ENCODE measurements at places on chromosomes 16 and 17.

DNA sequence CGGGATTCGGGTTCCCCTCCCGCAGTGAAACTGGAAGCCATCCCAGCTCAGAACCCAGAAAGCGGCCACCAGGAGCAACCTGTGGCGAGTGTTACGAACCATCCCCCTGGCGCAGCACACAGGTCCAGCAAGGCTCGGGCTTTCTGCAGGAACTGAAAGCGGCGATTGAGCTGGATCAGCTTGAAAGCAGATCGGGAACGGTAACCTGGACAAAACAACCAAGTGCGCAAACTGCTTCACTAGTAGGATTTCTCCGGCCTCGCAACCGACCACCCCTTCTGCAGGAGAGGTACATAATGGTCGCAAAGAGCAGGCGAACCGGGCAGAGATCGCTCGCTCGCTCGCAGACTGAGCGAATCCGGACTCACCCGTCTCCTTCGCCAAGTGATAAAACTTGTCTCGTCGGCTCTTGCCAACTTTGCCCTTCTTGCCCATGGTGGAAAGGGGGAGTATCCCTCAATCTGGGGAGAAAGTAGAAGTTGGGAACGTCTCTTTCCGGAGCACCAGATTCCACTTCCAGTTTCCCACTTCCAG, 696 bp upstream of the PSMC5 start:
- DNase-seq = no peak

DNA sequence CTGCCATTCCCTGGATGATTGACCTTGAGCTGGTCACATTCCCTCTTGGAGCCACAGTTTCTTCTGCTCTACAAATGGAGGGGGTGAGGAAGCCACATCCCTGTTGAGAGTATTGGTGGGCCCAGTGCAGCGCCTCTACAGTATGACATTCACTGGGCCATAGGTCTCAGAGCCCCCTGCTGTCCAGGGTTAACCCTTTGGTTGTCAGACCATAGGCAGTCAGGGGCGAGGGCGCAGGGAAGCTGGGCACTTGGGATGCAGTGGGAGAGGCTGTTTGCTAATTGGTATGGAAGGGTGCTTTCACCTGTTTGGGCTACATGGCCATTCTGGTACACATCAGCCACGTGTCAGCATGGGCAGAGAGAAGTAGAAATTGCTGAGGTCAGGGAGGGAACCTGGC, 27.3 kb upstream of the WFDC1 start:
- no peak for DNase-seq

- no peak for DNase-seq
Observed at GRCh38 chr16:15829460-15829859, 27.4 kb downstream of the MYH11 start.

DNA sequence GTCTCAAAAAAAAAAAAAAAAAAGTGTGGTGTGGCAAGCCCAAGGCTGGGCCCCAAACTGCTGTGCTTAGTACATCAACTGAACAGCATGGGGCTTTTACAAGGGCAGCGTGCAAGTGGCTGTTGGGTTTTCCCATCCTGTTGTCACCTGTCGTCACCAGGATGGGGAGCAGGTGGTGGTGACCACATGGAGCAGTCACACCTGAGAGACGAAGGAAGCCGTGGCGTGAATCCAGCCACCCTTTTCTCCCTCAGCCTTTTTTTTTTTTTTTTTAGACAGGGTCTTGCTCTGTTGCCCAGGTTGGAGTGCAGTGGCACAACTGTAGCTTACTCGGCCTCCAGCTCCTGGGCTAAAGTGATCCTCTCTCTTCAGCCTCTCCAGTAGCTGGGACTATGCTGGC, 4.1 kb upstream of the MRPL58 start:
- no peak for DNase-seq

GRCh38 chr17:50693036-50693682, 14.6 kb downstream of the ANKRD40 start:
- no peak for DNase-seq

Data from hematopoietic multipotent progenitor cell treated with erythropoietin and hydrocortisone succinate and interleukin-3 and kit ligand, for 15 days (in vitro differentiated cells).